ENCODE measurements at places on chromosomes 3 and 15. TPM values are rescaled to one million over a fixed set of nuclear protein-coding genes. Genes with fewer than 3 reads are reported as not detected.

The WDR93 gene
- not detected for total RNA-seq

The LMOD3 gene
- total RNA-seq, result not detected

The IL12A gene
- total RNA-seq, result not detected

The RTP1 gene
- not detected for total RNA-seq

The PATL2 gene
- total RNA-seq, result not detected

The ZCWPW2 gene
- total RNA-seq, result 0.51 TPM

The GOLGA6L7 gene
- not detected for total RNA-seq

The AHSG gene
- total RNA-seq, result not detected

The NR1I2 gene
- not detected for total RNA-seq

The TRIM71 gene
- total RNA-seq, result 1.5 TPM

The PRICKLE2 gene
- total RNA-seq, result 22.9 TPM

The CHST14 gene
- 20.5 TPM for total RNA-seq

The CPNE9 gene
- total RNA-seq, result not detected

The ADIPOQ gene
- not detected for total RNA-seq

The ARNT2 gene
- total RNA-seq, result 22.0 TPM

The PRR23E gene
- total RNA-seq, result not detected

The NRROS gene
- 0.85 TPM for total RNA-seq

The ATP8B4 gene
- 0.43 TPM for total RNA-seq

The CCR8 gene
- not detected for total RNA-seq

The SLC2A2 gene
- not detected for total RNA-seq

The GXYLT2 gene
- total RNA-seq, result 35.1 TPM

The TERC gene
- 147 TPM for total RNA-seq

The ATP13A5 gene
- total RNA-seq, result not detected

The GOLIM4 gene
- total RNA-seq, result 31.9 TPM

The PROK2 gene
- not detected for total RNA-seq

The TSPAN3 gene
- 309 TPM for total RNA-seq

The KBTBD12 gene
- total RNA-seq, result not detected

The ETV5 gene
- total RNA-seq, result 5.1 TPM

The CP gene
- total RNA-seq, result not detected

The ARL8B gene
- 29.1 TPM for total RNA-seq

The ASB14 gene
- total RNA-seq, result not detected

The TPRG1 gene
- 0.47 TPM for total RNA-seq

The HAPLN3 gene
- total RNA-seq, result 3.7 TPM

The PAK2 gene
- total RNA-seq, result 22.1 TPM

The PLCH1 gene
- not detected for total RNA-seq
